ENCODE measurements at places on chromosomes 3 and 15. TPM values are rescaled to one million over a fixed set of nuclear protein-coding genes. Genes with fewer than 3 reads are reported as not detected.

The TM4SF1 gene
- total RNA-seq = not detected

The GOLGA8H gene
- not detected for total RNA-seq

The COPS2 gene
- 61.7 TPM for total RNA-seq

The ZIC1 gene
- not detected for total RNA-seq

The MAGI1 gene
- not detected for total RNA-seq

The TIMP4 gene
- total RNA-seq = not detected

The IP6K2 gene
- 56.6 TPM for total RNA-seq

The INSYN1 gene
- total RNA-seq = not detected

The ANKUB1 gene
- total RNA-seq = not detected

The SNTN gene
- not detected for total RNA-seq

- no peak for DNase-seq
Observed at GRCh38 chr15:89822951-89823711, 8.5 kb upstream of the ANPEP start.

GRCh38 chr3:126353694-126354321 is 3.4 kb downstream of the KLF15 start:
- DNase-seq = no peak

DNA sequence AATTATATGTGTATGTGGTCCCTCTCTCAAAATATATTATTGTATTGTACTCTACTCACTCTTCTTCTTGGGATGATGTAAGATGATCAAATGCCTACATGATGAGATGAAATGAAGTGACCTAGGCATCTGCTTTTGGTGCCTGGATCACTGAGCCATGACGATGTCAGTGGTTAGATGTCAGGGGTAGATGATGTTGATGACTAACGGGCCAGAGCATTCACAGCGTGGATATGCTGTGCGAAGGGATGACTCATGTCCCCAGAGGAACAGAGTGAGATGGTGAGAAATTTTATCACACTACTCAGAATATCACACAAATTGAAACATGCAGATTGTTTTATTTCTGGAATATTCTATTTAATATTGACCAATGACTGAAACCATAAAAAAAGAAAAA is 233.9 kb upstream of the CADM2 start:
- no peak for DNase-seq

DNA sequence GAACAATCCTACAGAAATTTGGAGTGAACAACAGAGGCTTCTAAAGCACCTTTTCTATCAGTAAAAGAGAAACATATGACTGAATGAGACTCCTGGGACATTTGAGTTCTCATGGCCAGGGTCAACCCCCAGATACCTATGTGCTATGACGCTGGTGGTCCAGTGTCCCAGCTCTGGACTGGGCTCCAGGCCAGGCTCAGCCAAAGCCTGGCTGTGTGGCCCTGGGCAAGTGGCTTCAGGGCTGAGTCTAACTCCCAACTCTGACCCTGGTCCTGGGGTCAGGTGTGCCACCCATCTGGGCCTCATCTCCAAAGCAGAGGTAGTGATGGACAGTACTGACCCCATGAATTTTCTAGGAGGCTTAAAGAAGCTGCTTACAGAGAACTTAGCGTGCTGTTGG is 147.8 kb downstream of the FBLN2 start:
- DNase-seq = no peak

GRCh38 chr15:98649472-98650416 is 1.4 kb downstream of the IGF1R start:
- DNase-seq = peak; percentile 38

GRCh38 chr3:140424726-140425125 is 253.1 kb upstream of the TRIM42 start:
- no peak for DNase-seq

DNA sequence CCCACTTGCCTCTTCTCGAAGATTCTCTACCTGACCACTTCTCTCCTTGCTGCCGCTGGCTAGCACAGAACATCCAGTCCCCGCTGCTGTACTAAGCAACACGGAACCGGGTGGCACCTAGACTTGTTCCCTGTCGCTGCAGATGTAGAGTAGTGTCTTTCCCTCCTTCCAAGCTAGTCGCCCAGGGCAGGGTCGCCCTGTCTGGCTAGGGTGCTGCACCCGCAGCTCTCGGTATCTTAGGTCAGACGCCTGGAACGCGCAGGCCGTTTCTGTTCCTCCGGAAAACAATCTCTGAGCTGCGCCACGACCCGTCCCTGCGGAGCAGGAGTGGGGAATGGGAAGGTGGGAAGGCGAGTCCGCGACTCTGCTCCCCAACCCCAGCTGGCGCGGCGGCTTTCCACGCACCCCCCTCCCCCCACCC is 758 bp upstream of the SNX33 start:
- no peak for DNase-seq

DNA sequence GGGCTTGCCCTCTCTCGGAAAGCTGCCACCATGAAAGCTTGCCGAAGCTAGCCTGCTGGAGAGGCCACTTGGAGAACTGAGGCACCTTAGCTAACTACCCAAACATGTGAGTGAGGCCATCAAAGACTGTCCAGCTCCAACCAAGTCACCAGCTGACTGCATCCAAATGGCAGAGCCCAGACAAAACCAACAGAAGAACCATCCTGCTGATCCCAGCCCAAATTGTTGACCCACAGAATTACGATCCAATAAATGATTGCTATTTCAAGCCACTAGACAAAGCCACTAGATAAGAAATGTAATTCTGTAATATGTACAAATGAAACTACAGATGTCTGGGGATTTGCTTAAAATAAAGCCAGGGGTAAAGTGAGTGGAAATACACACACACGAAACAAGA is 109.8 kb upstream of the TRPM1 start:
- DNase-seq = no peak

DNA sequence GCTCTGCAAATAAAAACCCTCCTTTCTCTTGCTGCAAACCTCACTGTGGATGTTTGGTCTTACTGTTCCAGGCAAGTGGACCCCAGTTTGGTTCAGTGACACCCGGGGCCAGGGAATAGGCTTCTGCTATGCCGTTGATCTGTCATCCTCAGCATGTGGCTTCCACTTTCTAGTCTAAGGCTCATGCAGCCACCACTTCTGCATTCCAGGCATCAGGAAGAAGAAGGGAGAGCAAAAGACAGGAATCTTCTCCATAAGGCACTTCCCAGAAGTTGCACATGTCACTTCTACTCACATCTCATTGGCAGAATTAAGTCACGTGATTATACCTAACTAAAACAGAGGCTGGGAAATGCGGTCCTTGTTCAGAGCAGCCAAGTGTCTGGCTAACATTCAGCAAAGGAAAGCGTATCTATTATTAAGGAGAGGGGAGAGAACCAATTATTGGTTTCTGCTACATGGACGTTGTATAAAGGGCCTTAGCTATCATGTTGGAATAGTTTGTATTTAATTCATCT is 173.6 kb upstream of the PFN2 start:
- DNase-seq = no peak

- no peak for DNase-seq
Observed at GRCh38 chr3:14645453-14645852, 6.1 kb upstream of the CCDC174 start.

- DNase-seq = no peak
Observed at GRCh38 chr15:70172566-70173225, 75.0 kb upstream of the TLE3 start.

DNA sequence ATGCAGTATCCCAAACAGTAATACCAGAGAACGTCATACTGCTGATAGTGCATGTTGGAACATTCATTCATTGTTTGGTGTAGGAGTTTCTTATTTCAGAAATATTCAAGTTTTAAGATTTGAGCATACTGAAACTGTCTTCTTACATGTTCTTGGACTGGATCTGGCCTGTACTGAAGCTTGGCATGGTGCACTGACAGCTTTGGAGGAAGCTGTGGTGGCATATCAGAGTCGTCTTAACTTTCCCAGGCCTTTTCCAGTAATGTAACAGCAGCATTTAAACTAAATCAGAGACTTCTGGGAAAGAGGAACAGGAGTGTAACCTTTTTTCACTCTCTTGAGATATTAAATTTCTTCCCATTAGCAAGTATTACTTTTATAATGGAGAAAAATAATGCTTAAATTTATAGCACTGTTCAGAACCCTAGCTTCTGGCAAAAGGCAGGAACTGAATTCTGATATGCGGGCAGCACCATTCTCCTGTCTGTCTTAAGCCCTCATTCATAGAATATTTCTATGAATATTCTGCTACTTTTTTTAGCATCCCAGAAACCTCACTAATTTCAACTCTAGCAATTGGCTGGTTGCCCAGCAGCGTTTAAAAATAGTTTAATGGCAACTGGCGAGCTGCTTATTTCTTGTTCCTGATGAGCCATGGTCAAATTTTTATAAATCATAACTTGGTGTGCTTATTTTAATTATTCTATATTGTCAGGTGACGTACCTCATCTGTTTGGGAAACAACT is 31.1 kb downstream of the DNAJC13 start:
- no peak for DNase-seq

GRCh38 chr3:154125378-154126030 is 4.3 kb downstream of the ARHGEF26 start:
- no peak for DNase-seq

DNA sequence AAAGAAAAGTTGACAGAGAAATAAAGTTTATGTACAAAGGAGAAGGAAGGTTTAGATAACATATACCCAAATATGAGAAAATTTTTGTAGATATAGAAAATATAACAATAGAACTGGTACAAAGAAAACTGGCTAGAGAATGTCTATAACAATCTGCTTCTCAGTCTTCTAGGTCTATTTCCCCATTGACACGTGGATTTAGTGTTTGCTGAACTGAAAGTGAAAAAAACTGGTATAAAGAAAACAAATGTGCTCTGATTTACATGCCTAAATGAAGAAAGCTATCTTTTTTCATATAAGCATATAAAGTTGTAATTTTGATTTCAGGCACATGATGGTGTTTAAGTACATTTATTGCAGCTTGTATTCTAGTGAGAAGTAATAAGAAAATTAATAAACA is 9.8 kb downstream of the KCNMB2 start:
- no peak for DNase-seq

DNA sequence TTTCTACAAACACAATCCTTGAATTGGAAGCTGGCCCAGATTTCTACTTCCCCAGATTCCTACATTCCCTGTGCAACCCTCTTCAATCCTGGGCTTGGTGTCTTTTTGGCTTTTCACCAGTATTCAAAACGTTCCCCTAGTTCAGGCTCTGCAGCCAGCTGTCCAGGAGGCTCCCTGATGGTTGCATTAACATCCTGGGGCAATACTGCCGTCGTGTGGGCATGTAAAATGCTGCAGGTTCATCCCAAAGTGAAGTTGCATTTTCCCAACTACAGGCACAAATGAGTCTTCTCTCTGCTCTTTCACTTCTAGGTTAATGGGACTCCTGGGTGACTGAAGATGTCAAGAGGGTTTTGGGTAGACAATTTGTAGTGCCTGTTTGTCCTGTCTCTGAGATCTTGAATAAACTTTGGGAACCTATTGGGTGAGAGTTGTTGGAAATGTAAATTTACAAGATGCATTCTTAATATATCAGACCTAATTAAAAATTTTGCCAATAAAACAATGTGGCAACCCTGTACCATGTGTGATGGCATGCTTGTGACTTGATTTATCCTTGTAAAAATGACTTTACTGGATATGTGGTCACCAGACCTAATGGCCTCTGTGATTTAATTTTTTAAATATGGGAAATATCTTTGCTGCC is 28.6 kb downstream of the SOX14 start:
- DNase-seq = peak; percentile 9

- no peak for DNase-seq
Observed at GRCh38 chr15:51806123-51806522, 23.3 kb upstream of the TMOD3 start.

GRCh38 chr15:62296756-62297507 is 131.8 kb upstream of the C2CD4B start:
- no peak for DNase-seq

DNA sequence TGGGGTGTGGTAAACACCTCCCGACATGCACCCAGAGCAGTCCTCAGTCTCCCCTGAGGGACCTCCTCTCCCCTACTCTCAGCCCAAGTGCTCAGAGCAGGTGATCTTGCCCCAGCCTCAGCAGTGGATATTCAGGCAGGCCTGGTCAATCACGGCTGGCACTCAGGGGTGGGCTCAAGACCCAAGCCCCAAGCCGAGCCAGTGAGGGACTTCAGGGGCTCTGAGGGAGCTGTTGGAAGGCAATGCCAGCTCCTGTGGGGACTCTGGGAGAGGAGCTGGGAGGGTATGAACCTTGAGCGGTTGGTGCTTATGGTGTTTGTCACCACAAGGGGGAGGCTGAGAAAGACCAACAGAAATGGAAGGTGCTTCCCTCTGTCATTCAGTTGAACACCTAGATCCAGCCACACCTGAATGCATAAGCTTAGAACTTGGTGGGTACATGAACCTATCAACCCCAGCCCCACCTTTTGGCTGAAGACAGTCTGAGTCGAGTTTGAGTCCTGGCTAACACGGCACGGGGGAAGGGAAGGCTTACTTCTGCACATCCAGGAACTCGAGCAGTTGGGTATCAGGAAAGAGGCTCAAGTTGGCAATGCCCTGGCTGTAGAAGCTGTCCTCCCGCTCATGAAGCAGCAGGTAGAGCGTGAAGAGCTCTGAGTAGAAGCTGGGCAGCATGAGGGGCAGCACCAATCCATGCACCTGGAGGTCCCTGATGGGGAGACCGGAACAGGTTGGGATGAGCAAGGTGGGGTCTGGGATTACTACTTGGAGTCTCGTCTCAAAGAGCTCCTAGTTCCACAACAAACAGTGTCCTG is 19.2 kb downstream of the ALS2CL start:
- no peak for DNase-seq

DNA sequence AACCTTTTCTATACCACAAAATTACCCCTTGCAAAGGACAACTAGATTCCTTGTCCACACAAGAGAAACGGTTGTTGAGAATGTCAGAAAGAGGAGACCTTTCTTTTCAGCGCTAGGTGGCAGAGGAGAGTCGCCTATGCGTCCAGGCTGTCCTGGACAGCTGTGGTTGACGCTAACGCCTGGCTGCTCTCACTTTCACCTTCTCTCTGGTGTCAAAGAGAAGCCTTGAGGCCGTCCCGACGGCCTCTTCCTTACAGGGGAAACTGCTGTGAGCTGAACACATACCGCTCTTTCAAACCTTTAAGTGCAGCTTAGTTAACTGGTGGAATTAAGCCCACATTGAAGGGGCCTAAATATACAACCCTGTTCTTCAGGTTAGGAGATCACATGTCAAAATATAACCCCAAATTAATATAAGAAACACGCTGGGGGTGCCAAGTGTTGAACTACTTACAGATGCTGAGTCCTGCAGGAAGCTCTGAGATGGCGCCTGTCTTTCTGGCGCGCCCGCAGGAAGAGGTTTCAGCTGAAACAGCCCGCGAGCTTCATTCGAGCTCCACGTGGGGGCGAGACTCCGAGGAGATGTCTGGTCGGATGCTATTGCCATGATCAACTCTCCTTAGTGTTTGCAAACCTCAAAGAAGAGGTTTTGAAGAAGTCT is 26.1 kb upstream of the KBTBD8 start:
- peak; percentile 67 for DNase-seq

- DNase-seq = no peak
Observed at GRCh38 chr3:184776916-184777315, 35.0 kb upstream of the VPS8 start.

DNA sequence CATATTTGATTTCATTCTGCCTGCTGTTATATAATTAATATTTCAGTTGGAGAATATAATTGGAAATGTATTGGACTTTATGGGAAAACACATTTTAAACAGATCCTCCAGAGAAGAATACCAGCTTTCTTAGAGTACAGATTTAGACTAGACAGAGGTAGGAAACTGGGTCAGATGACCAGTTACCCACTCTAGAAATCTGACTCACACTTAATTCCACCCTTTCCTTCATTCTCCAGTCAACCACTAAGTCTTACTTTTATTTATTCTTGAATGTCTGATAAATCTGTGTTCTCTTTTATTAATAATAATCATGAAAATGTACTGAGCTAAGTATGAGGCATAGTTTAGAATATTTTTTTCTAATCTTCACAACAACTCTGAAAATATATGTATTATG is 110.7 kb downstream of the LRRC49 start:
- DNase-seq = no peak
